HFFc6 (cell line): ENCODE measurements at places on chromosomes 2 and 18. TPM values are rescaled to one million over a fixed set of nuclear protein-coding genes. Genes with fewer than 3 reads are reported as not detected.

FSHR gene
- total RNA-seq: not detected in 3 replicates

IL1RL2 gene
- total RNA-seq: not detected in 3 replicates

TMEM17 gene
- total RNA-seq: 3.1 to 4.0 TPM (median 3.2 TPM) in 3 replicates

CFC1 gene
- total RNA-seq: not detected in 3 replicates

ACMSD gene
- total RNA-seq: not detected in 3 replicates

OXER1 gene
- total RNA-seq: not detected in 3 replicates

GORASP2 gene
- 113 to 114 TPM (median 113 TPM) in 3 replicates for total RNA-seq
